ENCODE measurements at places on chromosomes 6 and 20.

GRCh38 chr6:40568062-40568708 is 19.0 kb downstream of the LRFN2 start:
- DNase-seq, result no peak

- no peak for DNase-seq
These were observed 118.5 kb downstream of the SNX5 start for GRCh38 chr20:17849901-17850683.

DNA sequence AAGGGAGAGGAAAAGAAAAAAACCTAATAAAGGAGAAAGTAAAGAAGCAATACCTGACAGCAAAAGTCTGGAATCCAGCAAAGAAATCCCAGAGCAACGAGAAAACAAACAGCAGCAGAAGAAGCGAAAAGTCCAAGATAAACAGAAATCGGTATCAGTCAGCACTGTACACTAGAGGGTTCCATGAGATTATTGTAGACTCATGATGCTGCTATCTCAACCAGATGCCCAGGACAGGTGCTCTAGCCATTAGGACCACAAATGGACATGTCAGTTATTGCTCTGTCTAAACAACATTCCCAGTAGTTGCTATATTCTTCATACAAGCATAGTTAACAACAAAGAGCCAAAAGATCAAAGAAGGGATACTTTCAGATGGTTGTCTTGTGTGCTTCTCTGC is 70.8 kb upstream of the RNF146 start:
- no peak for DNase-seq

DNA sequence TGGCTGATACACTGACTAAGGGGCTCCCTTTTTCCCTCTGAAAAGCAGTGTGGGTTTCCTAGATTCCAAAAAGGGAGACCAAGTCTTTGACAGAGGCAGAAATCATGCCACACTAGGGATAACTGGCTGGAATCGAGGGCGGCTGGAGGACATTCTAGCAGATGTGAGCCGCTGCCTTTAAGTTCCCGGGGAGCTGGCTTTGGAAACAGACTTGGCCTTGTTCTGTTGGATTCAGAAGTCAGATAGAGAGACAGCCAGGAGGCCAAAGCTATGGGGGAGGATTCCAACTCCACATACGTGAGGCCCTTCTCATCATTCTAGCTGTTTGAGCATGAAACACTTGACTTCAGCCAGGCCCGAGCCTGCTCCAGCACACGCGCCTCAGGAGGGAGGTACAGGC is 109.9 kb upstream of the FOXC1 start:
- DNase-seq, result no peak

DNA sequence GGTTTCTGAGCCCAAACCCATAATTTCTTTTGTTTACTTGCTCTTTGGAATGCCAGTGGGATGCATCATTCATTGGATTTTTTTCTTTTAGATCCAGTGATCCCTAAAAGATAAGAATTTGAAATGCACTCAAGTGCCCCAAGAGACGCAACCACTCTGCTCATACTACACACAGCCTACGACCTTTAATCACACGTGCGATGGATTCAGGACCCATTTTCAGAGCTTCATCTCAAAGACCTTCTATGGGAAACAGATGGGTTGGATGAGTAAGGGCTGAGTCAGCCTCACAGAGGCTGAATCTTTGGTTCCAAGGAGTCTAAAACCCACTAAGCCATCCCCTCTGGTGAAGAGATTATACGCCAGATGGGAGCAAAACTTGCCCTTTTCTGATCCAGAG is 265.5 kb upstream of the EXOC2 start:
- DNase-seq, result no peak

- no peak for DNase-seq
These were observed 8.5 kb downstream of the TRMT11 start for GRCh38 chr6:125994670-125995488.

GRCh38 chr6:63899550-63899949 is 263.9 kb downstream of the PHF3 start:
- no peak for DNase-seq

DNA sequence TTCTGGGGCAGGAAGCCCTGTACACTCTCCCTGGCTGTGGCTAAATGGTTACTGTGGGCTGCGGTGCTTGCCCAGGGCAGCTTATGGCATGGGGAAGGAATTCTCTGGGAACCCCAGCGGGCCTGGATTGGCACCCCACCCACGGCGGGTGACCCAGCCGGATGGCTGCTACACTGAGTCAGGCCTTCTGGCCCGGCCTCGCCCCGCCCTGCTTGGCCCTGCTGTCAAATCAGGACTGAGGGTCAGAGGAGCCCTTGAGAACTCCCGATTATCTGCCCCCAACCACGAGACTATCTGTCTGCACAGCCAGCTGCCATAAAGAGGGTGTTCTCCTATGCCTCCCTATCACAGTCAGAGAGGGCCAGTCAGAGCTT is 7.3 kb upstream of the ITPR3 start:
- no peak for DNase-seq

DNA sequence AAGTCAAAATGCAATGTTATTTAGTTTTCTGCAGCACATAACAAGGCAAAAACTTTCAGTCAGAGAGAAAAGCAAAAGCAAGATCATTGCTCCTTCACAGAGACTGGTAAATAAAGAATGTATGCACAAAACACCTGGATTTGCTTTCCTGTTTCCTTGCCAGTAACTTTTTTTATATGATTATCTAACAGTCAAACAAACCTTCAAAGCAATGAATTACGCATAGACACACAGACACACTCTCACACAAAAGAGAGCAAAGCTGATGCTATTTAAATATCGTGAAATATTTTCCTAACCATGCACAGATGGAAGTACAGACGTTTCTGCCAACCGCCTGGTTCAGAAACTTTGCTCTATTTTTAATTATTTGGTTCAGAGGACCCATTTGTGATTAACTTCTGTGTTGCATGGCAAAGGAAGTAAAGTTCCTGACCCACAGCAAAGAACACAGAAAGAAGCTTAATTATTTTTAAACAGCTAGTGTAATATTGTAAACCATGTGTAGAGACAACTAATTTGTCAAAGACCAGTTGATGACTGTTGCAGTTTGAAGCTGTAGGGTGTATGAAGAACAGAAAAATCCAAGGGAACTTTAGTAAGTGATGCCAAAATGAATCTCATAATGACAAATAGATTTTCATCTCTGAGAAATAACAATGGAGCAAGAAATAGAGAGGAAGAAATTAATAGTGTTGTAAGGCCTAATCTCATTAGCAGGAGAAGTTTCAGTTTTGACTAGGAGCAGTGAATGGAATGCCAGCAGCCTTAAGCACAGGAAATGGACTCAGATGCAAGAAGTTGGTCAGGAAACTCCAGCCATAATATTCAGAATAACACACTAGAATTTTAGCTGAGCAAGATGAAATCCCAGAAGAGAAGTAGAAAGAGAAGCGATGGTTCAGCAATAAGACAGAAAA is 24.1 kb downstream of the ATXN1 start:
- DNase-seq, result no peak

- DNase-seq, result no peak
These were observed 371.4 kb upstream of the ID4 start for GRCh38 chr6:19465760-19466159.

Data from NCI-H187 (cell line).